ENCODE measurements at places on chromosomes 5 and 9.

GRCh38 chr5:110644357-110644756, 82.1 kb downstream of the TMEM232 start:
- DNase-seq = no peak

DNA sequence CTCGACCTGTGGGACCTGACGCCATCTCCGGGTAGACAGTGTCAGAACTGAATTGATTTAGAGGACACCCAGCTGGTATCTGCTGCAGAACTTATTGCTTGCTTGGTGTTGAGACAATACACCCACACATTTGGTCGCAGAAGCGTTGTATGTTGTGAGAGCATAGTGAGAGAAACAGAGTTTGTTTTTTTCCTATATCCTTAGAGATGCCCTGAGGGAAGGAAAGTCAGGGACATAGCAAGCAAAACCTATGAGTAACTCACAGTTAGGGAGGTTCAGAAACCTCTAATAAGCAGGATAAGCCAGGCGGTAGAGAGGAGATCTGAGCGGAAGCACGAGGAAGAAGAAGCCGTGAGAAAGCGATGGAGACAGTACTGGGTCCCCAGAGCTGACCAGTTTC, 59.8 kb downstream of the PTCD2 start:
- DNase-seq = no peak

GRCh38 chr5:14700478-14701436, 36.2 kb downstream of the OTULIN start:
- no peak for DNase-seq

DNA sequence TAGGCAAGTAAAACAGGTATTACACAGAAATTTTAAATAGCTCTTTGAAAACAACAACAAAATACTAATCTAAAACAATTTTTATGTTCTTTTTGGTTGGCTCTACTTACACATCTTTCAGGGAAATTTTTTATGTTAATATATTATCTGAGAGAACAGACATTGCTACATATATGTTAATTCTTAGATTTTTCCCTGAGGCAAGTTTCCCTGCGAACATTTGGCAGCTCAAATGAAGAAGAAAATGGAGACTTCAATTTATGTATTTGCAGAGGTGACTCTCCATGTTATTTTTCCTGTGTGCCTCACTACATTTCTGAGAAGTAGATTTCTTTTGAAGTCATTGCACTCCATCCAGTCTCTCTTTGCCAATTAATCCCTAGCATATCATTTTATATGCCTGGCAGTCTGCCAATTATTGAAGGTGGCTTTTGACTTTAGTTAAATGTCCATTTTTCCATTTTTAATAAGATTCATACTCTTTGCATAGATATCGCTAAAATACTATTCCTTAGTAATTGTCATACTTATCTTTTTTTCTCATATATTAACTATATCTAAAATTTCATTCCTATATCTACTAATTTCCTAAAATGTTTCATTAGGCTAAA, 908.2 kb upstream of the CDH10 start:
- DNase-seq = no peak

DNA sequence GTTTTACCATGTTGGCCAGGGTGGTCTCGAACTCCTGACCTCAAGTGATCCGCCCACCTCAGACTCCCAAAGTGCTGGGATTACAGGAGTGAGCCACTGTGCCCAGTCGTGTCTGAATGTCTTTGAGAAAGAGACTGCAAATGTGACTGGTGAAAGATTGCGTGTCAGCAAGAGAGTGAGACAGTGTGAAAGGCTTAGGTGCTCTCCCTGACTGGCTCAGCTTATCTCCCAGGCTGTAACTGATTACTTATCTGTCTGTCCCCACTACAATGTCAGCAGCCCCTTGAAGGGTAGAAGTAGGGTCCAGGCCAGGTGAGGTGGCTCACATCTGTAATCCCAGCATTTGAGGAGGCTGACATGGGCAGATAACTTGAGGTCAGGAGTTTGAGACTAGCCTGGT, 3.4 kb upstream of the FGFR4 start:
- DNase-seq = no peak

- no peak for DNase-seq
Observed at GRCh38 chr9:79151791-79152190, 420.0 kb upstream of the TLE4 start.

DNA sequence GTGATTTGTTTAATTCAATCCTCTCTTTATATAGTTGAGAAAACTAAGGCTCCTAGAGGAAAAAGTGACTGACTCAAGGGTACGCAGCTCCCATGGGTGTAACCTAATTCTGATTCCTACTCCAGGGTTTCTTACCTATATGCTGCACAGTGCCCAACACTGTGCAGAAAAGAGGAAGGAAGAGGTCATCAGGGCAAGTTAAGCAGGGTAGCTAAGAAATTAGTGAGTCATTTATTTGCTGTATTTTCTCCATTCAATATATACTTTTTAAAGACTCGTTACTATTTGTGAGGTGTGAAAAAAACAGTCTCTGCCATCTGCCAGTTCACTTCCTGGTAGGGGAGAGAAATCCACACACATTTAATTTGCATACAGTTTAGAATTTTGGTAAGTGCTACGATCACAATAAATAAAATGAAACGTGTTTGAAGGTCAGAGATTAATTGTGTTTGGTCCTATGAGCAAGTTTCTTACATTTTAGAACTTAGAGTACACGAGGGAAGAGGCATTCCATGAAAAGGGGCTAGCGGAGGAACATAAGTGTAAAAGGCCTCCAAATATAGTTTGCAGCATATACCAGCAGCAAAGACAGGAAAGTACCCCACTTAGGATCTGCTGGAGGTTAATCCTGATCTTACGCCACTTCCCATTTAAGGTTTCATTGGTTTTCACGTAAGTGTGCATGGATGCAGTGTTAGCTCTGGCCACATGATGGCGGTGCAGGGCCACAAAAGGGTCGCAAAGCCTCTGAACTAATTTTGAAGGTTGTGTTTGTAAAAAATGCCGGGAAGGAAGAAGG, 59.9 kb upstream of the TLR4 start:
- peak; percentile 75 for DNase-seq

DNA sequence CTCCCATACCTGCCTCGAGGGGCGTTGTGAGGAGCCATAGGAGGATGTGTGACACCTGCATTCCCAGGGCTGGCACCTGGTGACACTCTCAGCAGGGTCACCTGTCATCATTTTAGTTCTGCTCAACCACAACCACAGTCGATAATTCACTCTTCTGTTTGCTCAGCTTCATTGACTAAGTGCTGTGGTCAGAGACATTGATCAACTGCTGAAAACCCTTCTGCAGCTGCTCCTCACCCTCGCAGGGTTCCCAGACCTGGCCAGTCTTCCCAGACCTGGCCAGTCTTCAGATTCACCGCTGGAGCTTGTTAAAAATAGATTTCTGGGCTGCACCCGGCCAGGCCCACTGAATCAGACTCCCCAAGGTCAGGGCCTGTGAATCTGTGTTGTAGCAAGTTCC, 92.8 kb downstream of the MVB12B start:
- no peak for DNase-seq

GRCh38 chr5:31392061-31392460, 139.8 kb downstream of the DROSHA start:
- DNase-seq = no peak

GRCh38 chr9:129175825-129176633, 2.0 kb downstream of the IER5L start:
- peak; percentile 92 for DNase-seq

DNA sequence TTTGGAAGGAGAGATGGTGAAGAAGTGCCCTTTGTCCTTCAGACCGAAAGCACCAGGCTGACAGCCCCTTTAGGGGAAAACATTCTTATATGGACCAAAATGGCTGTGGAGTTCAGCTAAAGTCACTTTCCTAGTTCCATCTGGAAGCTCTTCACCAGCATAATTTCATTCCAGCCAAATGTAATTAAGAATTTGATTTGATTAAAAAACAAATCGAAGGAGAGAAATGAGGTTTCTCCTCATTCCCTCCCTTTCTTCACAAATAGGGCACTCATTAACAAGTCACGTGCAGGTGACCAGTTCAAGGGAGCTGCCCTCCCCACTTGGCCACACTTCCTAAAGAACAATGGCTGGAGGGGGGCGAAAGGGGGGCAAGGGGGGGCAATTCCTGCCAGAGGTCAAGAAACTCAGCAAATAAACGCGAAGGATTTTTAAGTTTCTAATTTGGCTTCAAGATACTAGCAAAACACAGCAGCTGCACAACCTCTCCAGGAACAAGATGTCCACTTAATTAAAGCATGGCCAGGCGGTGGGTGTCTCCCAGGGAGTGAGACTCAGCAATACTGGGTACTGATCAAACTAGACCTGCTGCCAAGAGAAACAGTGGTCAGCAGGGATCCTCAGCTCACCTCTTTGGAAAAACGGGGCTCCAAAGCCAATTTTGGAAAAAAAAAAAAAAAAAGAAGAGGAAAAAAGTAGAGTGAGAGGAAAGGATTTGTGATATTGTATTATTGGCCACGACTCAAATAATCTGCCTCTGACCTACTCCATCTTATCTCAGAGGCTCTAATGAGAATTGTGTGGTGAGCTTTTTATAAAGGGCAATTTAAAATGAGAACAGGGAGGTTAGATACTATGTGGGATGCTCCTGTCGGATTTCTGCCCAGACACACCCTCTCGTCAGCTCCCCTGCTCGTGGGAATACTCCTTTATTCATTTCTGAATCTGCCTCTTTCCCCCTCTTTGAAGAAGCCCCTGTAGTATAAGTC, 254.3 kb downstream of the ZSWIM6 start:
- DNase-seq = no peak

GRCh38 chr9:89899573-89899972, 294.8 kb downstream of the GADD45G start:
- no peak for DNase-seq

- peak; percentile 33 for DNase-seq
Observed at GRCh38 chr9:69671311-69671878, 776 bp downstream of the APBA1 start.

DNA sequence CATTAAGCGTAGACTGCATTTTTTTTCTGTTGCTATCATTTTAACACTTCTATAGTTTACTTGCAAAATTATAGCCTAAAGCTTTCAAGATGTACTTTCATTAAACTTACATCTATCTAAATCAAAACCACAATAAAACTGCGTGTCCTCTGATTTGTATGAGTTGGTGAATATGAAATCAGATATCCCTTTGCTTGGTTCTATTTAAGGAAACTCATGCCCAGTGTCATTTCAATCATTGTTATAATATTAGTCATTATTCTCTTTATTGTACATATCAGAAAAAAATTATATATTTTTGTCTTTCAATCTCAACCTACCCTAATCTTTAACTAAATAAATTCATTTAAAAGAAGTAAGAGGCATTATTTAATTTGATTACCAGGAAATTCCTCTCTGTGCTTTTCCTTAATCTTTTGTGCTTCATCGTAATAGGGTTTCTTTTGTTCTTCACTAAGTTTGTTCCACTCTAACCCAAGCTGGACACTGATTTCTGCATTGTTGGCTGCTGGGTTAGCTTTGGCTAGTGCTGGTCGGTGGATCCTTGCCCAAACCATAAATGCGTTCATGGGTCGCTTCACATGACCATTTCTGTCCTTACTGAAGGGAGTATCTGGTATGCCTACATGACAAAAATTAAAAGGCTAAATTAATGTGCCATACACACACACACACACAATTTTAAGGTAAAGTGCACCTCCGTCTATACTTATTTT, 3.8 kb downstream of the SOX30 start:
- DNase-seq = no peak

GRCh38 chr5:5372930-5373329, 49.5 kb upstream of the ICE1 start:
- DNase-seq = no peak

- DNase-seq = no peak
Observed at GRCh38 chr5:2194236-2194555, 311.5 kb upstream of the IRX4 start.

GRCh38 chr5:138981131-138981530, 106.0 kb upstream of the LRRTM2 start:
- no peak for DNase-seq

GRCh38 chr5:32264957-32265572, 47.7 kb downstream of the MTMR12 start:
- DNase-seq = no peak

DNA sequence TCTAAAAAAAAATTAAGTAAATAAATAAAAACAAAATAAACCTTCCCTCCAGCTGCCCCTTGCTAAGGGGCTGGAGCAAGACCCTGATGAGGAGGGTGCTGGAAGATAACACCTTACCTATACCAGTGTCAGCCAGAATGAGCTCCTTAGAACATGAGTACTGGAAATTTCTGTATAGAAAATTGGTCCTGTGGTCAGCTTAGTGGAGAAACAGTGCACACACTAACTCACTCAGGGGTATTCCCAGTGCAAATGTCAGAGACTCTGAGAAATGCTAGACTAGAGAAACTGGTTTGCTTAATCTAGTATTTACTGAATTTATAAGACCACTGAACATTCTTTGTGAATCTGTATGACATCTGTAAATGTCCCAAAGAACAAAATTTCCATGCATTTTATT, 62.1 kb upstream of the CTXN3 start:
- no peak for DNase-seq

GRCh38 chr9:126348911-126349550, 22.4 kb downstream of the MVB12B start:
- DNase-seq = no peak

DNA sequence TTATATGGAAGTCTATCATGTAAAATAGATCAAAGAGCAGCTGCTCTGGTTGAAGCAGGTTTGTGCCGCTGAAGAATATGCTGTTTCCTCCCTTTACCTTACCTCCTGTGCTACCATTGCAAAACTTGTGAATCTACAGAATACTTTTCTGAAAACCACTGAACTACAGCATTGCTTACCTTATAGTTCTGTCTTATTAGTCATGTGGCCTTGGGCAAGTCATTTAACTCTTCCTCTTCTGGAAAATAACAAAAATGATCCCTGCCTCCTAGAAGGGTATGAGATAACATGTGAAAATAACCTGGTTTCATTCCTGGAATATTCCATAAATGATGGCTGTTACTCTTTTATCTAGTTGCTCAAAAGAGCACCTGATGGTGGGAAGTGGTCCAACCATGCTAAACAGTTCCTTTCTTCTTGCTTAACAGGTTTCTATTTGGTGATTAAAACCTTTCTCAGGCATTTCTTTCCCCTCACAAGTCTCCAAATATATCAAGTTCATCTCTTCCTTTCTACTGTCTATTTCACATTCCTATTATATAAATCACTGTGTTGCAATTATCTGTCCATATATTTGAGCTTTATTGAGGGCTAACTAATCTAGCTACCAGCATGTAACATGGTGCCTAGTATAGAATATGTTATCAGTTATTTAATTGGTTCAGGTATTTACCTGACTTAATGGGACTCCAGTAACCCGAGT, 15.0 kb downstream of the TRIM32 start:
- no peak for DNase-seq

- no peak for DNase-seq
Observed at GRCh38 chr5:98568336-98568735, 205.1 kb upstream of the RGMB start.

Measured in kidney (tissue), 22 donors.